ENCODE measurements at places on chromosomes 4 and X.

GRCh38 chrX:74779175-74779574 is 146.1 kb downstream of the NEXMIF start:
- DNase-seq: no peak

DNA sequence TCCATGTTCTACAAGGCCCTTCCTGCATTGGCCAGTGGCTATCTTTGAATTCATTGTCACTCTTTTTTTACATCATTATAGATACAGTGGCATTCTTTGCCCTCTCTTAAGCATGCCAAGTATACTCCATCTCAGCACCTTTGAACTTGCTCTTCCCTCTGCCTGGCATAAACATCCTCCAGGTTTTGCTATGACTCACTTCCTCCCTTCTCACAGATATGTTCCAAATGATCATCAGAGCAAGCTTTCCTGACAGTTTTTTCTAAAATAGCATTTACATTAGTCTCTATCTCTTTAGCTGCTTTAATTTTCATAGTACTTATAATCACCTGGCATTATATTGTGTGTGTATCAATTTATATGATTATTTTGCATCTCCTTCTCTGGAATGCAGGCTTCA is 553.3 kb upstream of the MAGEB2 start:
- peak; percentile 32 for DNase-seq

GRCh38 chrX:55039471-55039870 is 8.7 kb upstream of the ALAS2 start:
- DNase-seq: peak; percentile 43

- peak; percentile 49 for DNase-seq
These were observed 165.3 kb downstream of the GLRA2 start for GRCh38 chrX:14694611-14695010.

- DNase-seq: peak; percentile 78
These were observed 70.9 kb downstream of the EPHA5 start for GRCh38 chr4:65599340-65599739.

DNA sequence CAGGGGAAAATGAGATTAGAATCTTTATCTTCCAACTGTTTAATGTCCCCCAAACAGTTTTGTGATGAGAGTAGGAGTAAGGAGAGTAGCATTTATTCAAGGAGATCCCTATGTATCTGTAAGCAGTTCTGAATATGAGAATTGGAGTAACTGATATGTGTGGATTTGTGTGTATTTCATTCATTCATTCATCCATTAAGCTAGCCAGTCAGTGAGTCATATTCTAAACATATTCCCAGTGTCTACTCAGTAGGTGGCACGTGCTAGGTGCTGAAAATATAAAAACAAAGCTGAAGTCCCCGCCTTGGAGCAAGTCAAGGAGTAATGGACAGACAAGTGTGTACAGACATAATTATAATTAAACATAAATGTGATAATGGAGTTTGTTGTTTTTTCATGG is 12.4 kb upstream of the STX18 start:
- no peak for DNase-seq

GRCh38 chr4:158777423-158778155 is 8.8 kb downstream of the FNIP2 start:
- no peak for DNase-seq

Measured in fibroblast of skin of scalp (primary cell).